ENCODE measurements at places on chromosomes 11 and 22. TPM values are rescaled to one million over a fixed set of nuclear protein-coding genes. Genes with fewer than 3 reads are reported as not detected.
A peak's percentile ranks its signal among the peaks of the same experiment; 100 is the strongest.

- DNase-seq, result no peak
- H3K4me1 ChIP-seq, result no peaks in the 10 kb centered on the region
- H3K36me3 ChIP-seq, result no peaks in the 10 kb centered on the region
- no peak overlapping the region for H3K27ac ChIP-seq
- H3K27me3 ChIP-seq, result peaks cover 31% of the 10 kb centered on the region
Observed at GRCh38 chr11:30579415-30580175, 6.6 kb downstream of the MPPED2 start.

- no peak overlapping the region for H3K27ac ChIP-seq
- no peak for DNase-seq
- H3K36me3 ChIP-seq, result no peaks in the 10 kb centered on the region
- no peak overlapping the region for H3K4me3 ChIP-seq
Observed at GRCh38 chr11:88106666-88107065, 68.6 kb downstream of the RAB38 start.

JAML gene
- total RNA-seq, result 0.07 TPM

GRCh38 chr11:121533601-121534000, 80.8 kb upstream of the SORL1-AS1 start:
- no peak overlapping the region for H3K27ac ChIP-seq
- H3K36me3 ChIP-seq, result no peaks in the 10 kb centered on the region
- H3K4me1 ChIP-seq, result no peaks in the 10 kb centered on the region
- no peaks in the 10 kb centered on the region for H3K27me3 ChIP-seq

GRCh38 chr22:49554741-49555140, 272.9 kb downstream of the BRD1 start:
- H3K4me1 ChIP-seq, result peaks cover 12% of the 10 kb centered on the region
- H3K27me3 ChIP-seq, result peaks cover 41% of the 10 kb centered on the region
- H3K36me3 ChIP-seq, result peaks cover 5% of the 10 kb centered on the region
- no peak overlapping the region for H3K27ac ChIP-seq
- DNase-seq, result no peak
- H3K4me3 ChIP-seq, result no peak overlapping the region

INS gene
- not detected for total RNA-seq

CD6 gene
- total RNA-seq, result 0.34 TPM

GRCh38 chr22:44710474-44711240, 8.7 kb downstream of the PRR5 start:
- H3K4me1 ChIP-seq, result peaks cover 12% of the 10 kb centered on the region
- H3K27ac ChIP-seq, result no peak overlapping the region
- H3K36me3 ChIP-seq, result peaks cover 8% of the 10 kb centered on the region
- no peak overlapping the region for H3K4me3 ChIP-seq

DNA sequence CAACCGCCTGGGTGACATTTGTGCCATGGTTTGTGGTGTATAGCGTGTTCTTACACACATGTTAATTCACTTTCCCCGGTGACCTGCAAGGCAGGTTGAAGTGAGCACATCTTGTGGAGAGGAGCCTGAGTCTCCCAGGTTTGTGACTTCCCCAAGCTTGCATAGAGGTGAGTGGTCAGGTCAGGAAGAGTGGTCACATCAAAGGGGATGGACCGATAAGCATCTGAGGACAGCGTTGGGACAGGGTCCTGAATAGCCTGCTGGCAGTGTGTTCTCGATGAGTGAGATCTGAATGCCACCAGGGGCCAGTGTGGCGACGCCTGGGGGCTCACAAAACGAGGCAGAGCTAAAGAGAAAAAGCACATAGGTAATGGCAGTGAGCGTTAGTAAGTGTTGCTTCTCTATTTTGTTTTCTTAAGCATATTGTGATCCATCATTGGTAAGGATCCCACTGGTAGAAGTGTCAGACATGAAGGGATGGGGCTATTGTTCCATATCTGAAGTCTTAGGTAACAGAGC, 154.6 kb downstream of the GRIK4 start:
- no peaks in the 10 kb centered on the region for H3K4me1 ChIP-seq
- peaks cover 35% of the 10 kb centered on the region for H3K27me3 ChIP-seq
- no peak overlapping the region for H3K4me3 ChIP-seq
- DNase-seq, result no peak
- H3K27ac ChIP-seq, result no peak overlapping the region
- no peaks in the 10 kb centered on the region for H3K36me3 ChIP-seq

GRCh38 chr11:456533-456932, 6.5 kb downstream of the PTDSS2 start:
- no peak overlapping the region for H3K27ac ChIP-seq
- no peak for DNase-seq
- H3K36me3 ChIP-seq, result peaks cover 7% of the 10 kb centered on the region
- H3K4me3 ChIP-seq, result no peak overlapping the region
- peaks cover 4% of the 10 kb centered on the region for H3K4me1 ChIP-seq
- H3K27me3 ChIP-seq, result no peaks in the 10 kb centered on the region

SCN3B gene
- total RNA-seq, result 0.10 TPM

- H3K27ac ChIP-seq, result no peak overlapping the region
- H3K4me3 ChIP-seq, result no peak overlapping the region
- no peaks in the 10 kb centered on the region for H3K27me3 ChIP-seq
- H3K36me3 ChIP-seq, result no peaks in the 10 kb centered on the region
- H3K4me1 ChIP-seq, result no peaks in the 10 kb centered on the region
- no peak for DNase-seq
Observed at GRCh38 chr11:22879630-22880029, 19.4 kb upstream of the CCDC179 start.

DNA sequence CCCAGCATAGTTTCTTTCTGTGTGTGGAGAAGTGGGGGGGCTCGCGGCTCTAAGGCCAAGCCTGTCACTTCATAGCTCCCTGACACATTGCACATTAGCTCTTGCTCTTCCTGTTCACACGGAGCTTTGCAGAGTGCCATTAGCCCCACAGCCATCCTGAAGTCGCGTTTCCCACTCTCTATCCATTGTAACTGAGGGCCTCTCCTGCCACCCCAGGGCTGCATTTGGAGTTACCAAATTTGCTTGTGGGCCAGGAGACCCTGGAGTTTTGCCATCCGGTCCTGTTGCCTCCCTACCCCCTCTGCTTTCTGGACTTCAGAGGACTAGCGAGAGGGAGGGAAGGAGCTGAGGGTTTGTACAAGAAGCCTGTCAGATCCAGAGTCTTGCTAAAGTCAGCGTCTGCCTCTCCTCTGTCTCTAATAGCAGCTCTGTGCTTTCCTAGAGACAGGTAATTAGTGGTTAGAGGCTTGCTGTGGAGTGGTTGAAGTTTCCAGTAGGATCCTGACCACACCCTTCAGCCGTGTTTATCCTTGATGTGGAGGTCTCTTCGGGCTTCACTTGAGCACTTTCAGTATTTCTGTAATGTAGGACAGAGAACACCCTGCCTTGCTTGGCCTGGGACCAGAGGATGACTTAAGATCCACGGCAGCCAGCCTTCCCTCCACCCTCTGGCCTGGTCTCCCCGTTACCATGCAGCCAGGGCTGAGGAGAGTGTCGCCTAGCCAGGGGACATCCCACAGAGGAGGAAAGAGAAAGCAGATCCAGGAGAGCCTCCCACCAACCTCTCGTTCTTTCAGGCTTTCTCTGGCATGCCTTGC, 14.1 kb downstream of the DCPS start:
- no peak overlapping the region for H3K4me3 ChIP-seq
- no peak overlapping the region for H3K27ac ChIP-seq
- no peaks in the 10 kb centered on the region for H3K27me3 ChIP-seq
- no peaks in the 10 kb centered on the region for H3K36me3 ChIP-seq

- peak overlapping the region; percentile 89 for H3K4me3 ChIP-seq
- H3K27ac ChIP-seq, result no peak overlapping the region
- H3K4me1 ChIP-seq, result peaks cover 13% of the 10 kb centered on the region
- H3K27me3 ChIP-seq, result no peaks in the 10 kb centered on the region
Observed at GRCh38 chr22:17085277-17086181, 729 bp downstream of the IL17RA start.

- no peaks in the 10 kb centered on the region for H3K4me1 ChIP-seq
- no peak overlapping the region for H3K27ac ChIP-seq
- H3K36me3 ChIP-seq, result peaks cover 11% of the 10 kb centered on the region
- DNase-seq, result no peak
Observed at GRCh38 chr22:49765091-49765771, 62.4 kb downstream of the BRD1 start.

DNA sequence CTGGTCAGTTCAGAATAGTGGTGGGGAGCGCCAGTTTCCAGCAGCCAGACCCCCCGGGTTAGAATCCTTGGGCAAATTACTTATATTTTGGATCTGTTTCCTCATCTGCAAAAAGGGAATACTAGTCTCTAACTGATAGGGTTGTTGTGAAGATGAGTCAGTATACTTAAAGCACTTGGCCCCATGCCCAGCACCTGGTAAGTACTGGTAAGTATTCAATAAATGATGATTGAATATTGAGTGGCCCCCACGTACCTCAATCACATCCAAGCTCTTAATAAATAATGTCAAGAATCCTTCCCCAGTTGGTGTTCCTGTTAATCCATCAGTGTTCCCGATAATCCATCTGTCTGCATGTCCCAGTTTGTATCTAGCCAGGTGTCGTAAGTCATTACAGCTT, 12.1 kb downstream of the ACP2 start:
- no peak overlapping the region for H3K4me3 ChIP-seq
- DNase-seq, result no peak
- no peak overlapping the region for H3K27ac ChIP-seq
- H3K4me1 ChIP-seq, result no peaks in the 10 kb centered on the region

- H3K4me1 ChIP-seq, result no peaks in the 10 kb centered on the region
- H3K27ac ChIP-seq, result no peak overlapping the region
- peaks cover 21% of the 10 kb centered on the region for H3K27me3 ChIP-seq
- H3K36me3 ChIP-seq, result peaks cover 9% of the 10 kb centered on the region
- no peak for DNase-seq
- no peak overlapping the region for H3K4me3 ChIP-seq
Observed at GRCh38 chr22:42275970-42276369, 5.5 kb upstream of the TCF20 start.

- H3K4me1 ChIP-seq, result no peaks in the 10 kb centered on the region
- H3K4me3 ChIP-seq, result no peak overlapping the region
- no peak for DNase-seq
- H3K36me3 ChIP-seq, result peaks cover 10% of the 10 kb centered on the region
Observed at GRCh38 chr11:118659953-118660680, 19.3 kb downstream of the TREH start.

GRCh38 chr11:134679592-134679991, 267.6 kb upstream of the B3GAT1 start:
- no peak overlapping the region for H3K27ac ChIP-seq
- no peak for DNase-seq
- H3K4me1 ChIP-seq, result no peaks in the 10 kb centered on the region

DNA sequence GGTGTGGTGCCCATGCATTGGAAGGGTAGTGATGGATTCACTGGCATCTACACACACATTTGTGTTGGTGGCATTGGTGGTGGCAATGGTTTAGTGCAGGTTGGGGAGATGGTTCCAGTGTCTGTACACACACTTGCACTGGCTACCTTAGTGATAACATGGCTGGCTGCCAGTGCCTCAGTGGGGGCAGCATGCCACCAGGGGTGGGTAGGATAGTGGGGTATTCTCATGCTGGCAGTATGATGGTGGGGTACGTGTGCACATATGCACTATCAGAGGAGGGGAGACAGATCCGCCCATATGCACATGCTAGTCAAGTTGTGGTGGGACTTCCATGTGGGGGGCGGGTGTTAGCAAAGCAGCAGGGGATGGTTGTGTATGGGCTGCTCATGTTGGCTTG, 7.1 kb upstream of the OR8K3 start:
- H3K27ac ChIP-seq, result no peak overlapping the region
- no peak for DNase-seq
- H3K27me3 ChIP-seq, result no peaks in the 10 kb centered on the region
- no peaks in the 10 kb centered on the region for H3K36me3 ChIP-seq
- no peaks in the 10 kb centered on the region for H3K4me1 ChIP-seq
- no peak overlapping the region for H3K4me3 ChIP-seq

- H3K36me3 ChIP-seq, result peaks cover 42% of the 10 kb centered on the region
- H3K27ac ChIP-seq, result no peak overlapping the region
- no peak for DNase-seq
- no peaks in the 10 kb centered on the region for H3K27me3 ChIP-seq
Observed at GRCh38 chr22:19448739-19449421, 1.4 kb upstream of the C22orf39 start.

DNA sequence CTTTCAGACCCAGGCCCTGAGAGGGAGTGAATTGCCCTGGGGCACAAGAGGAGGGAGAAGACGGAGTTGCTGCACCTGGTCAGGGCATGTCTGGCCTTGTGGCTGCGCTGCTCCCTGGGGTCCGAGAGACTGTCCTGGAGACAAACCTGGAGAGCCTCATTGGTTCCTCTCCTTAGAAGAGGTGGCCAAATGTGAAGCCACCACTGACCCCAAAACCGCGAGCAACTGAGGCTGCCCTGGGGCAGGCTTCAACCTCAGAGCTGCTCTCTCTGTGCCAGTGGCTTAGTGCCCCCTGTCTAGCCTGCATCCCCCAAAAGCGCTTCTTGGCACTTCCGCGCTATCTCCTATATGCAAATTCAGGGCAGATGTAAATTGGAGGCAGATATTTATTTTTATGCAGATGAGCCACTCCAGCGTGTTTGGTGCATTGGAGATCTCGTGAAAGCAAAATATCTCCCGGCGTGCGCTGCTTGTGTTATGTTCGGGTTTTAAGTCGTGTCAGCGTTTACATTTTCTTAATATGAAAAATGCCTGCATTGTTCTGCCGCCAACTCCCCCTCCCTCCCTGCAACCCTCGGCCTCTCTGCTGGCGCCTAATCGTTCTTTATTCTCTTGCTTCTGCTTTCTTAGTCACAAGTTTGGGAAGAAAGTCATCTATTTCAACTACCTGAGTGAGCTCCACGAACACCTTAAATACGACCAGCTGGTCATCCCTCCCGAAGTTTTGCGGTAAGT, 69.5 kb downstream of the ARHGAP8 start:
- no peak for DNase-seq
- H3K27ac ChIP-seq, result no peak overlapping the region
- H3K27me3 ChIP-seq, result no peaks in the 10 kb centered on the region
- H3K4me1 ChIP-seq, result no peaks in the 10 kb centered on the region
- H3K36me3 ChIP-seq, result peaks cover 44% of the 10 kb centered on the region

DNA sequence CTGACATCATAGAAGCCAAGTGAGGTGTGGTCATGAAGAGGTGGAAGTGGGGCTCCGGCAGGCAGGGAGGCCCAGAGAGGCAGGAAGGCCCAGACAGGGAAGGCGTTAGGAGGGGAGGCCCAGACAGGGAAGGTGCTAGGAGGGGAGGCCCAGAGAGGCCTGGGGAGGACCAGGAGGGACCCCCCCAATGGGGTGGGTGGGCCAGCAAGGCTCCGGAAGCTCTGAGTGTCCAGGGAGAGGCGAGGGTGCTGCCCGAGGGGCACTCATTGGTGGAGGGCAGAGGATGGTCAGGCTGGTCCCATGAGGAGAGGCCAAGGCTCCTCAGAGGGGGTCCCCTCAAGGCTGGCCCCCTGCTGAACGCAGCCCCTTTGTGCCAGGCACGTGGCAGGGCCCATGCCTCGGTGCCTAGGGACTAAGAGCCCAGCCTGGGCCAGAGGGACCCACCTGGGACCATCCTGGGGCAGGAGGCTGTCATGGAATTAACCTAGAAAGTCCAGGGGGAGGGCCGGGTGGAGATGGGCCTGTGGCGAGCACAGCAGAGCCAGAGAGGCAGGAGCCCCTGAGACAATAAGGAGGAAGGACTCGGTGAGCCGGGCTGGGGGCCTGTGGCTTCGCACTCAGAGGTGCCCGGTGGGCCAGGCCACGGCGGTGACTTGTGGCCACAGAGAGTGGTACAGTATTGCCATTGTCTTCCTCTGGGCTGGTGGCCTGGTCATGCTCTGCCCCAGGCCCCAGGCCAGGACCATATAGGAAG, 12.2 kb downstream of the PHLDA2 start:
- H3K27me3 ChIP-seq, result no peaks in the 10 kb centered on the region
- DNase-seq, result no peak
- H3K4me3 ChIP-seq, result no peak overlapping the region
- H3K27ac ChIP-seq, result no peak overlapping the region
